ENCODE measurements at places on chromosomes 1 and 21.

DNA sequence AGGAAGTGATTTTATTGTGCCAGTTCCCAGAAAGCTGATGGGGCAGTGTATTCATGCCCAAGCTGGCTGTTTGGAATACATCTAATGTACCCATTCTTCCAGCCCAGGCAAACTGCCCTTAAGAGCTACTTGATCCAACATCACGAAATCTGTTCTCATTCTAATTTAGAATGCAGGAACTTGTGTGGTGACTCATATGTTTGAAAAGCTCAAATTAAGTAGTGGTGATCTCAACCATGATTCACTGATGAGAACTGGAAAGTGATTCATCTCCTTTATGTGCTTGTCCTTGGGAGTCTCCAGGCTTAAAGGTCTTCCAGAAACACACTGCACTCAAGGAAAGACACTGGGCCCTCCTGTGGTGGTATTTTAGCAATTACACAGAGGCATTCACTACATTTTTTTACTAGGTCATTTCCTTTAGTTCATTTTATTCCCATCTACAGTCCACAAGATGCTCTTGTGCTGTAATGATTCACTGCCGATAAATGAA lies 65.4 kb downstream of the RPE65 start:
- DNase-seq: peak; percentile 94

DNA sequence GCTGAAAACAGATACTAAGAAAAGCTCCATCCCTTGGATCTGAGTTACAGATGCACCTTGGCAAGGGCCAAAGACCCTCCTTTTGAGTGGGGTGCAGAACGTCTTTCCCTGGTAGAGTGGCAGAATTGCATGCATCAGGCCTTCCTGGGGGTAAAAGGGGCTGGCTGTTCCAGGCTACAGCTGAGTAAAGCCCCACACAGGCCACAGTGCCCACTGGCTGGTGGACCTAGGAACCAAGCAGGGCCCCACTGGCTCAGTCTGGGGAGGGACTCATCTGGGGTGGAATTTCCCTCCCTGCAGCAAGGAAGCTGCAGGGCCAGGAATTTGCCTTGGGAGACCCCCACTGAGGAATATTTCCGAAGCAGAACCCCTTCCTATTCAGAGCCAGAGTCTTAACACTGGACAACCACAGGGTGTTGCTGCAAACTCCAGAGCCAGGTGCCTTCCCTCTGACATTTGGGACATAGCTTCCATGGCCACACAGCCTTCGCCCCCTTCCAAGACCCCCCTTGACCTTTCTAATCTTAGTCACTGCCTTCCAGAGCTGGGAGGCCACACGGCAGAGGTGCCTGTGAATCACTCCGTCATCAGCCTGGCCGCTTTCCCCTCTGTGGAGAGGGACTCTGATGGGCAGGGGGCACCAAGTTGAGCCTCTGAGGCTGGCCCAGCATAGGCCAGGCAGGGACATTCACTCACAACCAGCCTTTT lies 52.5 kb downstream of the LACTBL1 start:
- no peak for DNase-seq

GRCh38 chr1:240031009-240031408 lies 60.7 kb upstream of the FMN2 start:
- peak; percentile 54 for DNase-seq

DNA sequence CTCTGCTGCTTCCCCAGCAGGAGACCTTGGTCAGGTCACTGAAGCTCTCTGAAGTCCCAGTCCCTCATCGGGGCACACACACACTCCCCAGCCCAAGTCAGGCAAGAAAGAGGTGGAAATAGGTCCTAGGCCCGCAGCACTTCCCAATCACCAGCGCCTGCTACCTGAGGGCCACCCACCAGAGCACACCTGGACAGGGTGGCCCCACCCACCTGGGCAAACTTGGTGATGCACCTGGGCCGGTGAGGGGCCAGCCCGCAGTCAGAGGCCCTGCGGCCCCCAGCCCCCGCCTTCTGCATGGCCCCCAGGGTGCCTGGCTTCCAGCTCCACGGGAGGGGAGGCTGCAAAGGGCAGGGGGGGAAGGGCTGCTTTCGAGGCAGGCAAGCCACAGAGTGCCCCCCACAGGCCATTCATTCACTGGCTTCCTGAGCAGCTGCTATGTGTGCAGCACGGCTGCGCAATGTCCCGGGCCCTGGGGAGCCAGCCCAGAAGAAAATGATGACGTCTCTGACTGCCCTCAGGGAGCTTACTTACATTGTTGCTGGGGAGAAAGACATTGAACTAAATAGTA lies 4.7 kb downstream of the SH2D5 start:
- DNase-seq: no peak

GRCh38 chr1:63487336-63488065 lies 35.5 kb downstream of the ITGB3BP start:
- no peak for DNase-seq

- DNase-seq: no peak
Measured at GRCh38 chr1:248841702-248842395, 3.8 kb downstream of the ZNF672 start.

DNA sequence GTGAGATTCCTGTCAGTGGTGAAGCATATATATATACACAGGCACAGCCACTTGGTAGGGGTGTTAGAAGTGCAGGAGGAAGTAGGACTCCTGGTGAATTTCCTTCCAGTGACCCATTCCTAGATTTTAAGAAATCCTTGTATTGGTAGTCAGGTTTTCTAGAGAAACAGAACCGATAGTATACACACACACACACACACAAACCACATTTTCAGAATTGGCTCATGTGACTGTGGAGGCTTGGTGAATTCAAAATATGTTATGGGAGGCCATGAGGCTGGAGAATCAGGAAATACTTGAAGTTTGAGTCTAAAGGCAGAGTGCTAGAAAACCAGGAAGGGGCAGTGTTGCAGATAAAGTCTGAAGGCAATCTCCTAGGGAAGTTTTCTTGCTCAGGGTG lies 114.2 kb downstream of the FCRL5 start:
- no peak for DNase-seq

- DNase-seq: no peak
Measured at GRCh38 chr1:53328541-53329499, 950 bp upstream of the LRP8 start.

DNA sequence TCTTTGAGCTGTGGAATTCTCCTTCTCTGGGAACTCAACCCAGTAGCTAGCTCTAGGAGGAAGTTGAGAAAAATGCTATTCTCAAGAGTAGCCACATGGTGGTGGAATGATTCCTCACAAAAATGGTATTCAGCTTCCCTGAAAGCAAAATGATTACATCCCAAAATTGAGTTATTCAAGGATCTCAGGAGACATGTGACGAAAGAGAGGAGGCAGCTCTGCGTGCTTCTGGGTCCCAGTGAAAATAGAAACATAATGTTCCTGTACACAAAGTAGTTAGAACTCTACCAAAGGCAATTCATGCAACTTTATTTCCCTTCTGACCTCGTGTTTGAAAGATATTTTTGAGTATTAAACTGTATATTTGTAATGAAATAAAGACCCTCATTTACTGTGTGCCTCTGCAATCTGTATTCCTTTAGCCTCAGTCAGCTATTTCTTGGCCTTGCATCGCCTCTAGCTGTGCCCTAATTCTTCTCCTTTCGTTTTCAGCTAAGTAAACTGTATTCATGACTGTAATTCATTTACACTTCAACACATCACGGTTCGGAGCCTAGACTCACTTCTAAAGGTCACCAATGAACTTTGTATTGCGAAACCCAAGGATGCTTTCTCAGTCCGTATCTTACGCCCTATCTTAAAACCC lies 167.3 kb downstream of the FASLG start:
- peak; percentile 57 for DNase-seq

DNA sequence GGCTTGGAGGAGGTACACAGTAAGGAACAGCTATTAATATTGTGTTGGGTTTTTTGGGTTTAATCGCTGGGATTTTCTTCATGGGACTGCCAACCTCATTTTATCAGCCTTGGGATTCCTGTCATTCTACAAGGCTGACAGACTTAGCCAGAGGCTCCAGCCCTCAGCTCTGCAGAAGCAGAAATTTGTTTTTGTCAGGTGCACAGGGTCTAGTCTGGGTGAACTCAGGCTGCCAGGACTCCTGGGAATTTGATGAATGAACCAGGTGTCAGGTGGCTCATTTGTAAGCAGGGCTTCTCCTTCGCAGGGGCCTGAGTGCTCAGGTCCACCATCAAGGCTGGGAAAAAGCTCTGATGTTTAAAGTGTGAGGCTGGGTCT lies 11.5 kb upstream of the ZNF362 start:
- no peak for DNase-seq

GRCh38 chr1:23726686-23727085 lies 16.6 kb upstream of the ELOA start:
- no peak for DNase-seq

- DNase-seq: no peak
Measured at GRCh38 chr1:66275083-66275482, 258.9 kb upstream of the SGIP1 start.

DNA sequence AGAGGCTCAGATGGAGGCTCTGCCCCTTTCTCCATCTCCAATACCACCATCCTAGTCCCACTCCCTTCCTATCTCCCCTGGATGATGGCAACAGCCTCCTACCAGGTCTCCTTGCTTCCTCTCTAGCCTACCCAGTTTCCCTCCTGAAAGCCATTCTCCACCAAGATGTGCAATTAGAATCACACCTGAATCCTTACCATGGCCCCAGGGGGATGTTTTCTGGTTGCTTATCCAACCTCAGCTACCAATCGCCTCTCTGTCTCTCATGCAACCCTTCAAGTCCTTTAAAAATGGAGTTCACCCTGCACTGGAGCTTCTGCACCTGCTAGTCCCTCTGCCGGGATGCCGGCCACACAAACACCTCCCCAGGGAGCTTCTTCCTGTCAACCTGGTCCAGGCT lies 2.9 kb downstream of the RCAN1 start:
- no peak for DNase-seq

DNA sequence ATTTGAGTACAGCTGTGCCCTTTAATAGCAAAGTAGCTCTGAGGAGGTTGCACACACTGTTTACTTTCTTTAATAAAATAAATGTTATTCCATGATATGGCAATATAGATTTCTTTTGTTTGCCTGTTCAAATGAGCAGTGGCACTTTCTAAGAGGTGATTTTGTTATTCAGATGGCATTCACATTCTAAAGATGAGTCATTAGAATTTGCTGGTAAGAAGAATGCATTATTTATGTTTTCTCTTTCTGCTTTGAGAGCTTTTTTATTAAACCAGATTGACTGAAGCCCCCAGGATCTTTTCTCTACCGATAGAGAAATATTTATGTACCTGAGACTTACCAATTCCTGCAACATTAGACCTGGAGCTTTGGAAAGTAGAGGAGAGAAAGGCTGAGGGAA lies 11.2 kb upstream of the LEPR start:
- no peak for DNase-seq

GRCh38 chr1:192826791-192827546 lies 18.1 kb downstream of the RGS2 start:
- peak; percentile 20 for DNase-seq

- DNase-seq: no peak
Measured at GRCh38 chr1:171803045-171803444, 21.6 kb downstream of the METTL13 start.

GRCh38 chr1:158002022-158002630 lies 8.7 kb downstream of the KIRREL1 start:
- no peak for DNase-seq

GRCh38 chr1:195733826-195734225 lies 874.4 kb downstream of the KCNT2 start:
- DNase-seq: no peak

DNA sequence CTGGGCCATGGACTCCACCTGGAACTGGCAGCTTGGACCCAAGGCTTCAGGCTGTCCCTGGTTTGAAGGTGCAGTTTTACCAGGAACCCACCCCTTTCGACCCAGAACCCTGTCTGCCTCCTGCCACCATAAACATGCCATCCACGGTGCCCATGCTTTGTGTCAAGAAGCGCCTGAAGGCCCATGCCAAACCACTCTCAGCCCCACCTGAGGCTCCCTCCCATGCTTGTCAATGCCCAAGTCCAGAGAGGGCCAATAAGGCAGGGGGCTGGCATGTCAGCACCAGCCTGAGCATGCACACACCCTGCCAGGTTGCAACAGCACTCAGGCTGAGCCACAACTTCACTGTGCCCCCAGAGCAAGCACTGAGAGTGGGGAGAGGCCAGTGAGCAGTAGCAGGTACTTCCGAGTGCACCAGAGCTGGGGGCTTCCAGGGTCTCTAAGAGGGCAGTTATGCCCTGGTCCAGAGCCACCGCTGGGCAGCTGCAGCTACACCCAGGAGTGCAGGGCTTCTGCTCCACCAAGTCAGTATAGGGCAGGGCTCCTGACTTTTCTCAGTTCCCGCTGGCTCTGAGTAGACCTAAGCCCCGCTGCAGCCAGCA lies 1256.0 kb downstream of the AMY1C start:
- DNase-seq: no peak

DNA sequence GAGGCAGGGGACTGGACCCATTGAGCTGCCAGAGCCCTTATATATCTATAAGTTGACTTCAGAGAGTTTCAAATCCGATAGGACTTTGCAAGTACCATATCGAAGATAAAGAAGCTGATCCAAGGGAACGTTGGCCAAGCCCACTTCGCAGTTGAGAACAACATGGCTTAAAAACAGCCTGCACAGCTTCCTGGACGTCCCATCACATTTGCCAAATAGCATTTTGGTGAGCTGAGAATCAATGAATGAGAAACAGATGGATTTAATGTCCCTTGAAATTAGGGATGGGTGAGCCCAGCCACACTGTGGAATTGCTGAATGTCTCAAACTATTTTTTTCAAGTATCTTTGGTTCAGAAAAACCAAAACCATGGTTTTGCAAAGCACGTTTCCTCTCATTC lies 64.8 kb downstream of the KCNJ15 start:
- DNase-seq: no peak

- DNase-seq: no peak
Measured at GRCh38 chr1:85421179-85421578, 43.8 kb downstream of the DDAH1 start.

DNA sequence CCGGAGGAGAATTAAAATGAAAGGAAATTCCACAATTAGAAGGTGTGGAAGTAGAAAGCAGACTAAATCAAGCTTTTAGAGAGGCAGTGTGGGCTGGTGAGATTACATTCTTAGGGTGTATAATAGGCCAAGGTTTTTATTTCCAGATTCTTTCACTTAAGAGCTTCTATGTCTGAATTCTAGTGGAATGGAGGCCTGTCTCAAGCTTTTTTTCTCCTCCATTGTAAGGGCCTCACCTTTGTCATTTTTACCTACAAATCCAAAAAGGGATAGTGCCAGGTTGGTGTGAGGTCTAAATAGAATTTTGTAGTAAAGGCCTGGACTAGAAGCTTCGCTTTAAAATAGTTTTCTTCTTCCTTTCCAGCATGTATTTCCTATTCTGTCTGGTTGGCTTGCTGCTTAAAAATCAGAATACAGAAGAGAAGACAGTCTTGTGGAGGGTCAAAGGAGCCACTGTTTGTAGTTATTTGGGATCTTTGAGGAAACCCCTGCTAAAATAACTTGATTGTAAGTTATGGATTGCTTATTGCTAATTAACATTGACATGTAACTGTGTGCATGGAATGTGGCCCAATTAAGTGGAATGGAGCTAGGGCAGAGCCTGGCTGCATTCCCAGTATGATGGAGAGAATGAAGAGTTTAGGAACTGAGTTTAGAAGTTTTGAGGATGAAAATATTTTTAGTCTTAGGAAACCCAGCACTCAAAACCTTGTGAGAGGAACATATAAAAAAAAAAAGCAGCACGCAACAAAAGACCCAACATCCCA lies 162.5 kb upstream of the B3GALT2 start:
- DNase-seq: no peak

- DNase-seq: peak; percentile 68
Measured at GRCh38 chr21:16124378-16125138, 394.8 kb downstream of the USP25 start.

Measured in RWPE1 (cell line).